Mesothelial cell of epicardium (in vitro differentiated cells): ENCODE measurements at places on chromosomes 2 and 18. TPM values are rescaled to one million over a fixed set of nuclear protein-coding genes. Genes with fewer than 3 reads are reported as not detected.
A peak's percentile ranks its signal among the peaks of the same experiment; 100 is the strongest.

The C1QL2 gene
- total RNA-seq, result not detected in 3 replicates

The RBM44 gene
- total RNA-seq, result 0.60 to 0.72 TPM (median 0.69 TPM) in 3 replicates

- no peak overlapping the region for H3K27ac ChIP-seq
- H3K4me3 ChIP-seq, result no peak overlapping the region
- H3K27me3 ChIP-seq, result no peaks in the 10 kb centered on the region
- no peaks in the 10 kb centered on the region for H3K4me1 ChIP-seq
- H3K36me3 ChIP-seq, result no peaks in the 10 kb centered on the region
- DNase-seq, result no peak
These were observed 22.3 kb downstream of the LRATD1 start for GRCh38 chr2:14654835-14655282.

The THSD7B gene
- total RNA-seq, result 0.16 to 0.31 TPM (median 0.22 TPM) in 3 replicates

- no peaks in the 10 kb centered on the region for H3K36me3 ChIP-seq
- H3K4me3 ChIP-seq, result no peak overlapping the region
- no peak for DNase-seq
- no peak overlapping the region for H3K27ac ChIP-seq
- H3K27me3 ChIP-seq, result peaks cover 26% of the 10 kb centered on the region
- no peaks in the 10 kb centered on the region for H3K4me1 ChIP-seq
These were observed 11.3 kb upstream of the MAL start for GRCh38 chr2:95014126-95014708.

The MYO5B gene
- 15.1 to 15.6 TPM (median 15.1 TPM) in 3 replicates for total RNA-seq

The CCDC68 gene
- total RNA-seq, result not detected in 3 replicates

DNA sequence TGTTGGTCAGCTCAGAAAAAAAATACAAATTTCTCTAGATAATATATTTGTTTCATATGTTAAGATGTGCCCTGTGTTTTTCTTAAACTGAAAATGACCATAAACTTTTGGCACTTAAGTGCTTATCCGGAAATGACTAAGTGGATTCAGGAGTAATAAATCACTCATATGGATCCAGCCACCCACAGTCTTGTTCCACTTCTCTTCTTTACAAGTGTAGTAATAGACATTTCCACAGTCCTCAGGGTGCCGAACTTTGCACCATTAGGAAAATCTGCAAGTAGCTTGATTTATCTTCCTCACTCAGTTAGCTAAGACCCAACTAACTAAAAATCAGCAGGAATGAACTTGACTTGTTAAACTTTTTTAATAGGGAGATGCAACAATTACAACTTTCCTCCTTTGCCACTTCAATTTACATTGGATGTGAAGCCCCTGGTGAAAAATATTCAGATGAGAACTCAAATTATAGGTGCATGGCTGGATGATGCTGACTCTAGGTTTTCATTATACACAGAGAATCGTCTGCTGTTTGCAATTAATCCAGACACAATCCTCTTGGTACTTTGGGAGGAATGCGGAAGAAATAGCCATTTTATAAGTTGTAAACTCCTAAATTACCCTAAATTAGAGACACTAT, 322.5 kb downstream of the ARHGAP15 start:
- no peak overlapping the region for H3K4me3 ChIP-seq
- no peak overlapping the region for H3K27ac ChIP-seq
- no peaks in the 10 kb centered on the region for H3K27me3 ChIP-seq
- H3K36me3 ChIP-seq, result no peaks in the 10 kb centered on the region
- peaks cover 17% of the 10 kb centered on the region for H3K4me1 ChIP-seq

- H3K4me1 ChIP-seq, result peaks cover 8% of the 10 kb centered on the region
- peak; percentile 26 for DNase-seq
- no peaks in the 10 kb centered on the region for H3K27me3 ChIP-seq
- no peak overlapping the region for H3K27ac ChIP-seq
These were observed 132.7 kb upstream of the HS6ST1 start for GRCh38 chr2:128451084-128452023.

GRCh38 chr18:70332694-70333093, 43.8 kb downstream of the SOCS6 start:
- no peak overlapping the region for H3K4me3 ChIP-seq
- H3K4me1 ChIP-seq, result peaks cover 5% of the 10 kb centered on the region
- no peaks in the 10 kb centered on the region for H3K27me3 ChIP-seq
- no peak overlapping the region for H3K27ac ChIP-seq
- DNase-seq, result no peak

The CNDP2 gene
- total RNA-seq, result 195 to 198 TPM (median 197 TPM) in 3 replicates

GRCh38 chr2:41313082-41313481, 734.7 kb upstream of the PKDCC start:
- no peak for DNase-seq
- H3K27ac ChIP-seq, result no peak overlapping the region
- H3K4me1 ChIP-seq, result peaks cover 13% of the 10 kb centered on the region
- no peaks in the 10 kb centered on the region for H3K27me3 ChIP-seq
- no peak overlapping the region for H3K4me3 ChIP-seq
- H3K36me3 ChIP-seq, result no peaks in the 10 kb centered on the region

The DGKD gene
- 52.8 to 64.5 TPM (median 57.0 TPM) in 3 replicates for total RNA-seq

GRCh38 chr18:77677536-77677935, 427.9 kb downstream of the GALR1 start:
- H3K4me1 ChIP-seq, result no peaks in the 10 kb centered on the region
- H3K27ac ChIP-seq, result no peak overlapping the region
- no peak overlapping the region for H3K4me3 ChIP-seq
- DNase-seq, result no peak
- no peaks in the 10 kb centered on the region for H3K36me3 ChIP-seq

- peak overlapping the region; percentile 15 for H3K27ac ChIP-seq
- H3K4me3 ChIP-seq, result no peak overlapping the region
- H3K27me3 ChIP-seq, result no peaks in the 10 kb centered on the region
- no peak for DNase-seq
These were observed 77.6 kb downstream of the PDE1A start for GRCh38 chr2:182349268-182349667.

DNA sequence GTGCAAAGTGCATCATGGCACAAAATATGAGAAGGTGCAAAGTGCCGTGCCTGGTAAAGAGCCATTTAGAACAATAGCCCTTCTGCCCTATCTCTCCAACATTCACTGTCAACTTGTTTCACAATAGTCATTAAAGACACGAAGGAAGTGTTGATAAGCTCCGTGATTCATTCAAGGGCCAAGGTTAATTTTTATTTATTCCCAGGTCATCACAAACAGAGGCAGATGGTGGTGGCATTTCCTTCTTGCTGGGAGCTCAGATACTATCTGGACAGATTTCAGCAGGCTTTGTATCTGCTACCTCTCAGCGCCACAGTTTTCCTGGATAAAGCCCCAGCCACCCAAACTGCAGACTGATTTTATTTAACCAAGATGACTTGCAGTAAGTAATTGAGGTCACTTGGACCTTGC, 309.3 kb downstream of the ZNF521 start:
- no peak overlapping the region for H3K4me3 ChIP-seq
- H3K36me3 ChIP-seq, result no peaks in the 10 kb centered on the region
- no peak overlapping the region for H3K27ac ChIP-seq

DNA sequence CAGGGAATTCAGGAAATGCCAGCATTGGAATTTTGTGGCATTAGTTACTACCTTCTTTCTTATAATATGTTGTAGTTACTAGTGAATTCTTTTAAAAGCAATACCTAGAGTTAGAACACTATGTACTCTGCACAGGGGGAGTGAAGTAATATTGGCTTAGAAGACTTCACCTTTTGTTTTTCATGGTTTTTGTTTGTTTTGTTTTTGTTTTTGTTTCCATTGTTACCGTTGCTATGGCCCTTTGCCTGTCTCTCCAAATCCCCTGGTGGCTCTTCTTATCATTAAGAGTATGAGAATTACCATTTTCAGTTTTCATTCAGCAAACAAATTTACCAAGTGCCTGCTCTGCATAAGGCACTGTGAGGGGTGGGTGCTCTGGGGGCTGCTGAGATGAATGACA, 160.1 kb downstream of the HAUS1 start:
- peaks cover 9% of the 10 kb centered on the region for H3K36me3 ChIP-seq
- peaks cover 26% of the 10 kb centered on the region for H3K4me1 ChIP-seq
- DNase-seq, result no peak
- peak overlapping the region; percentile 14 for H3K27ac ChIP-seq

GRCh38 chr2:105329561-105330495, at the start of gene TGFBRAP1:
TGFBRAP1 (minus strand) TSS chr2:105329735; CDS start chr2:105308301, 21,434 bp downstream.
- peak; percentile 59 for DNase-seq
- no peaks in the 10 kb centered on the region for H3K27me3 ChIP-seq
- H3K36me3 ChIP-seq, result no peaks in the 10 kb centered on the region
- H3K4me1 ChIP-seq, result peaks cover 34% of the 10 kb centered on the region

DNA sequence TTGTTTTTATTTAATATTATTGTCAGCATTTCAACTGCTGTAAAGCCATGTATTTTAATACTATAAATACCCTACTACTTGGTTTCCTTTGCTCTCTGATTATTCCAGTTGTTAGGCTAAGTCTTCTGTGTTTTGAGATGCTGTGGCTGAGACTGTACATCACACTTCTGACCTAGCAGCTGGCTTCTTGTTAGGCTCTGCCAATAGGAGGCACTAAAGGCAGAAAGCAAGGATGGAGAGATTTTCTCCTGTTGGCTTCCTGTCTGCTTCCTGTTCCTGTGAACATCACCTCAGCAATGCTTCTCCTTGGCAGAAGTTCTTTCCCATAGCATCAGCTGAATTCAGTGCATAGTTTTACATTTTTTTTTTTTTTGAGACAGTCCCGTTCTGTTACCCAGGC, 68.3 kb upstream of the YPEL5 start:
- H3K27me3 ChIP-seq, result peaks cover 52% of the 10 kb centered on the region
- H3K36me3 ChIP-seq, result no peaks in the 10 kb centered on the region
- no peak for DNase-seq
- H3K4me3 ChIP-seq, result no peak overlapping the region
- no peak overlapping the region for H3K27ac ChIP-seq

The SCN9A gene
- 1.5 to 2.5 TPM (median 1.7 TPM) in 3 replicates for total RNA-seq

The COLEC12 gene
- total RNA-seq, result 68.7 to 70.5 TPM (median 70.0 TPM) in 3 replicates

The SLC1A4 gene
- 4.3 to 6.0 TPM (median 5.3 TPM) in 3 replicates for total RNA-seq
